D341Med (cell line): ENCODE measurements at places on chromosomes 13 and 19.

- DNase-seq, result no peak
Measured at GRCh38 chr13:38943231-38943630, 47.4 kb downstream of the STOML3 start.

GRCh38 chr13:21817878-21818277 is 147.0 kb downstream of the FGF9 start:
- DNase-seq, result no peak

DNA sequence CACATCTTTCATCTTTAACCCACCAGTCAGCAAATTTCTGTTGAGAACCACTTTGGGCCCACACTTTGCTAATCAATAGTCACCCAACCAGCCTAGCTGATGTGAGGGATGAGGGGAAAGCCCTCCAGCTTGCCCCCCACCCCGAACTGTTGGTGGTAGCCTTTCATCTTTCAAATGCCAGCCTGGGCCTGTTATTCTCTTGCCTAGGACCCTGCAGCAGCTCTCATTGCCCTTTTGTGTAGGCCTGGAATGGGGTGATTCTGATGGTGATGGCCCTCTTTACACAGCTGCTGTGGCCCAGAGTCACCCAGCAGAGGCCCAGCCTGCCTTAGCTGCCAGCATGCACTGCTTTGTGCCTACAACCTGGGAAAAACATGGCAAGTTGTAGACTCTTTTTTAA is 294.5 kb downstream of the SLC7A1 start:
- no peak for DNase-seq

GRCh38 chr19:1082165-1082927 is 12.8 kb downstream of the POLR2E start:
- peak; percentile 95 for DNase-seq

GRCh38 chr19:54526972-54527371 is 24.3 kb downstream of the LAIR2 start:
- no peak for DNase-seq

DNA sequence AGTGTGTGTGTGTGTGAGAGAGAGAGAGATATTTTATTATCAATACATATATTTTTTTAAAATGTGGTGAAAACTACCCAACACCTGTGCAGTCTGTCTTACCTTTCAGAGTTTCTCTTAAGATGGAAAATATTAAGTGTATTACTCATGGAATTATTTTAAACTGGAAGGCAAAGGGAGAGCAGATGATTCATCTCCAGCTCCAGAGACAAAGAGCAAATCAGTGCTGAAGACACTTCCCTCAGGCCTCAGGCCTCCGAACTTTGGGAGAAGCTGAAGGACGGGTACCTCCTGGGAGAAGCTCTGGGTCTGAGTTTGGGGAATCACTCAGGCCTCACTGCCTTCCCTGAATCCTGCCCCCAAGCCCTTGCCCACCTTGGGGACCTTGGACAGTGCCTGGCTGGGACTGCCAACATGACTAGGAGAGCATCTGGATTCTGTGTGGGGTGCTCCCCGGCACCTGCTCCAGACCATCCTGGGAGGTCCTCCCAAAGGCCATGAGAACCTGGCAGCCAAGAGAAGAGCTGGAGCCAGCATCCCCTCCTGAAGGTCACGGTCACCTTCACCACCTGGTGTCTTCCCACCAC is 170.4 kb upstream of the UBL3 start:
- no peak for DNase-seq

- no peak for DNase-seq
Measured at GRCh38 chr13:111411151-111411858, 90.9 kb downstream of the TEX29 start.

DNA sequence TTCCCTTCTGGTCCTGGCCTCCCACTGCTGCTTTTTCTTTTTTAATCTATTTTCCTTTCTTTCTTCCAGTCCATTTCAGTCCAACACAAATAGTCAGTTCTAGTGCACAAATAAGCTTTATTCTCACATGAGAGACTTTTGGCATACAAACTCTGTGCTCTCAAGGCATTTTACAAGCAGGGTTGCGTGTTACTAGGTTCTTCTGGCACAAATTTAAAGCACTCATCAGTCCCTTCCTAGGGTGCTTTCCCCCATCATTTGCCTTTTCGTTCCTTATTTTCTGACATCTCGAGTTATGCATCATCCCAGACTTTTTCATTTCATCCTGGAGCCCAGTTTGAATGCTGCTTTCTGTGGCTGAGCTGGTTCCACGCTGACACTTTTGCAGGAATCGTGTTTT is 29.8 kb upstream of the IL17D start:
- no peak for DNase-seq

- DNase-seq, result no peak
Measured at GRCh38 chr19:17455308-17456123, 5.2 kb downstream of the NXNL1 start.

DNA sequence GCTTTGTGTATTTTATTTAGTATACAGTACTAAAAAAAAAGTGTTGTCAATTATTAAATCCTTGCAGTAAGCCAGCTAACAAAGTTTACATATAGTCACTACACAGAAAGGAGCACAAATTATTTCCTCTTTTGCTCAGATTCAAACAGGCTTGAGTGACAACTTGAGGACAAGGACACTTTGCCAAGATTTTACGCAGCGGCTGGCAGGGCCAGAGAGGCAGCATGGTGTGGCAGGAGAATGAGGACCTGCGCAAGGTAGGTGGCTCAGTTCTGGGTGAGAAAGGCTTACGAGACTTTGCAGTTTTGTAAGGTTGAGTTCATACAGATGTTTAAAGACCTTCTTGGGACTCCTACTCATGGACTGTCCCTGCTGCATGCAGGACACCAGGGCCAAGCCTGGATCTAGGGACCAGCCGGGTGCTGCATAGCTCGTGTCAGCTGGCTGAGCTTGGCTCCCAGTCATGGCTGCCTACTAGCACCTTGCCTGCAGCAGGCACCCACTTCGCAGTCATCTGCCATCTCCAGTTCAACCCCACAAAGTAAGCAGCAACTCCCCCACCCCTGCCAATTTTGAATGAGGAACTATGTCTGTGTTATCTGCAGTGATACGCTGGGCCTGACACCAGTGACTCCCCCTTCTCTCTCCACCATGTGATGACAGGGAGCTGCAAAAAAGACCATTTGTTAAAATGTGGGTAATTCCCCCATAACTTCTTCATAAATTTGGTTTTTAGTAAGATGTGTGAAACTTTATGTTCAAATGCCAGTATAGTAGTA is 3.7 kb upstream of the TUBA3C start:
- DNase-seq, result no peak

DNA sequence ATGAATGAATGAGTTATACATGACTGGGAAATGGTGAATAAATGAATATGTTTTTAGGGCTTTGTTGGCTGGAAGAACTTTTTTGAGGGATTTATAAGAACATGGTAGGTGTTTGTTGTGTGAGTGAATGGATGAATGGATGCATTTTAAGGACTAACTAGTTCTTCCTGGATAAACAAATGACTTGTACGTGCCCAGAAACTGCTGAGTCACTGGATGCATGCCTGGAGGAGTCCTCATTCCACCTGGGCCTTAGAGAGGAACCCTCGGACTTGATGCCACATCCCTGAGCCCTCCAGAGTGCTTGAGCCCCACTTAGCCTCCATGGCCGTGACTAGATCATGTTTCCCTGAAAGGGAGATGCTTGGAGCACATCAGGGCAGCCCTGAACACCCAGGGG is 153.4 kb downstream of the DPF1 start:
- DNase-seq, result no peak

GRCh38 chr13:91101381-91101780 is 246.1 kb upstream of the MIR17HG start:
- DNase-seq, result no peak

DNA sequence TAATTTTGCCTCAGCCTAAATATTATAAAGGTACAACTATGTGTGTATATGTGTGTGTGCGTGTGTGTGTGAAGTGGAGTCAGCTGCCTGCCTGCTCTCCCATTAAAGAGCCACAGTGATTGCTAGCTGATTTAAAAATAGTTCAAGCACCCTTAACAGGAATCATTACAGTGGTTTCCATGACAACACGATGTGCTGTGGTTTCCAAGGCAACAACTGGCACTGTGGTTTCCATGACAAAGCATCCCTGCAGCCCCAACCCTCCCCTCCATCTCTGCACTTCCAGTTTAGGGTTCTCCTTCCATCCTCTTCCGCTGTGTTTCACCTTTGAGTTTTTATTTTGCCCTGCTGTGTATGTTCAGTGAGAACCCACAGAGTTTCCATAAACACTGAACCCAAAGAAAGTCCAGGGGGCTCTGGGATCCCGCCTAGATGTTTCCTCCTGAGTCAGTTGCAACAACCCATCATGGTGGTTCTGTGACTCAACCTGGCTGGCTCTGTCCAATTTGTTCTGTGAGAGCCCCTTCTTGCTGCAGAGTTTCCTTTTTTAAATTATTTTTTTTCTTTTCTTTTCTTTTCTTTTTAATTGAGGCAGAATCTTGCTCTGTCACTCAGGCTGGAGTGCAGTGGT is 7.1 kb upstream of the PNMA8A start:
- no peak for DNase-seq

GRCh38 chr13:53782488-53782961 is 753.9 kb downstream of the OLFM4 start:
- DNase-seq, result peak; percentile 55
